Stimulated activated CD8-positive, alpha-beta memory T cell treated with anti-CD3 and anti-CD28 coated beads, Interleukin-4, amount 100 ng/mL, for 4 hours (primary cell): ENCODE measurements at places on chromosomes 12 and 14.

DNA sequence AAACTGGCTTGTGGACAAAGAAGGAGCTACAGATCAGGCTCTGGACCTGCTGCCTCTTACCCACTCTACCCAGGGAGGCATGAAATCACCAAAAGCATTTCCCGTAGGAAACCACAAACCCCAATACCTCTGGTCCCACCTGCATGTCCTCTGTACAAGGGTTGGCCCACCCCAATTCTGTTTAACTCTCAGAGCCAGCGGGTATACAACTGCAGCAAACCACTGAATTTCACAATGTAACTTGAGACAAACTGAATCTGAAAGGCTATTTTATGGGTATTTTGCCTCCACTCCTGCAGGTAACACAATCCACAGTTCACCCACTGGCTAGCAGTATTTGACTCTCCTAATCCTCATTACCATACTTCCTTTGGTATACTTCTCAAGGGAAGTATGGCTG is 16.5 kb downstream of the SIX1 start:
- no peak for DNase-seq

DNA sequence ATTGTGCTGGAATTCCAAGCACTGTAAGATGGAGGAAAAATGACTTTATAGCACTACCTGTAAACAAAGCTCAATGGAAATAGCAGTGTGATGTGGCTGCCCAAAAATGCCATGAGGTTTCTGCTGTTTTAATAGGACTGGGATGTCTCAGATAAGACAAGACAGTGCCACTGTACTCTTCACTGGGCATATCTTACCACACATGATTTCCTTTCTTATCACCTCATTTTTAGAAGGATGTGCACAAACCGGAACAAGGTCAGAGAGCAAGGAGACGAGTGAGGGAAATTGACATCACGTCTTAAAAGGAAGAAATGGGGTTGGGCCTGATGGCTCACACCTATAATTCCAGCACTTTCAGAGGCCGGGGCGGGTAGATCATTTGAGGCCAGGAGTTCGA is 38.4 kb upstream of the FGD4 start:
- DNase-seq: no peak

- no peak for DNase-seq
These were observed 3.2 kb downstream of the BIN2 start for GRCh38 chr12:51320695-51321320.

DNA sequence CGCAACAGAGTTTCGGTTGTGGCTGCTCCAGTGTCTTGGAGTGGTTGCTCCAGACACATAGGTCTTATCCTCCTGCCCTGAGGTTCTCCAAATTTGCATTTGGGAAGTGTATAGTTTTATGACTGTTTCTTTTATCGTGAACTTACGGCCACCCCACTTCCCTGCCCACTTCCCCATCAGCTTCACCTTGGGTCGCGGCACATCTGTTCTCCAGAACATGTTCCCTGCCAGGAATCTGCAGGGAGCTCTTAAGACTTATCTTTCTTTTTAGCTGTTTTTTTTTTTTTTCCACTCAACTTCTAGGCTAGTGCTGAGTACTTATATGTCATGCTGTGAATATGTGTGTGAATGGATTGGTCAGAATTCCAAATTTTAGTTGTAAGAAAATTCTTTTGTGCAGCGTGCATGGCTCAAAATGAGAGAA is 75.4 kb downstream of the ETV6 start:
- no peak for DNase-seq

DNA sequence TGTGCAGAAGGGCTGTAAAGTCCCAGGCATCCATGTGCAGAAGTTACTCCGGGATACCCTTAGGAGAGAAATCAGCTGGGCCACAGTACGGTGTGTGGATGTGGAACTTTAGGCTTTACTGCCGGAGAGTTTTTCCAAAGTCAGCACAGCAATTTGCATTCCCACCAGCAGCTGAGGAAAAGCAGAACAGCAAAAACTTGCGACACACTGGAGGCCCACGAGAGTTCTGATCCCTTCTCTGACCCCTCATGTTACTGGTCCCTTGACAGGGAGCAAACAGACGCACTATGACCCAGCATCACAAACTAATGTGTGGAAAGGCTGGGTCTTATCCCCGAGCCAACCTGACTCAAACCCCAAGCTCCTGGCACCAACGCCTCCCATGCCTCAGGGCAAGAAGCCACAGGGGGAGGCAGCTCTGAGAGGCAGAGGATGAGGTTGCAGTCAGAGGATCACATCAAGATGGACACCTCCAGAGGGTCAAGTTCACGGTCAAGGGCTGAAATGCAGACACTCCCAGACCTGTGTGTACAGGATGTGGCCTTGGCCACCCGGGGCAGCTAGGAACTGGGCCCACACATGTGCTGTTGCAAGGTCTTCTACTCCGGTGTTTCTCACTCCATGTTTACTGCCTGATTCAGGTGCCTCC is 38.6 kb downstream of the CCDC88C start:
- DNase-seq: no peak

DNA sequence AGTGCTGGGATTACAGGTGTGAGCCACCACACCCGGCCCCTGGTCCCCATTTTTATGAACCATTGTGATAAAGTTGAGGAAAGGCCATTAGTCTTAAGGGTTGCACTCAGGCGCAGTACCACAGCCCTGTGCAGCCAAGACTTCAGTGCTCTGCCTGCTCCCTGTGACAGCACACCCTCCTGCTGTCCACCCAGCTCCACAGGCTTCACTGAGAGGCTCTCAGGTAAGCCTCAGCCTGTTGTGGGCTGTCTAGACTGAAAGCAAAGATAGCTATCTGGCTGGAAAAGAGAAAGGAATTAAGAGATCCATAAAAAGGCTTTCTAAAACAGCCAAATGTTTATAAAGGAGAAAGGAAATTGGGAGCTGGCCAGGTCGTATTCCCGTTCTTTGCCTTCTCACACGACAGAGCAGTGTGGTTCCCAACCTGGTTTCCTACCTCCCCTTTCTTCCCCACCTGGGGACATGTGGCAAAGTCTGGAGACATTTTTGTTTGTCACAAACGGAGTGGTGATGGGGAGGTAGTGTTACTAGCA is 19.1 kb upstream of the DNM1L start:
- no peak for DNase-seq

GRCh38 chr12:25023808-25024207 is 74.9 kb upstream of the BCAT1 start:
- DNase-seq: no peak

DNA sequence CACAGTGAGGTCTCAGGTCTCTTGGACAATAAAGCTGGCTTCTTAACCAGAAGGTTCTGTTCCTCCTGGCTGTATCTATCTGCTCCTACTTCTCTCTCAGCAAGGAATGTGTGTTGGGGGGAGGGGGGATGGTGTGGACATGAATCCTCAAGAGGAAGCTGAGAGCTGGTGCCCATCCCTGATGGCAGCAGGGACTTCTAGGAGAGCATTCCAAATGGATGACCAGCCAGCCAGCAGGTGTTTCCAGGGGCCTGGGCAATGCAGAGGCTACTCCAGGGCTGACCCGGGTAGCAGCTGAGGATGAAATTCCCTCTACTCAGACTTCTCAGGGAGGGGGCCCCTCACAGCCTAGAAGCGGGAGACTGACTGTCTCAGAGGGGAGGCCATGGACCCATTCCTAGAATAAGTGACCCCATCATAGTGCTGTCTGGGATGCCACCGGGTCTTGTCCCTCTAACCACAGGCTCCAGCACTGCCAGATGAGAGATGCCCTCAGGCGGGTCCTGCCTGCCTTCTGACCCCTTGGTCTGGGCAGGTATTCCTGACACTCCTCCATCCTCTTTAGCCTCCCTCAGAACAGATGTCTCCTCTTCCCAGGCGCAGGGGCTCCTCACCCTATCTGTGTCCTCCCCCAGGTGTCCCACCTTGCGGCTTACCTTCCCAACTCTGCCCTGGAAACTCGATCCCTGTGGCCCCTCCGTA is 1.2 kb downstream of the RAB15 start:
- no peak for DNase-seq

DNA sequence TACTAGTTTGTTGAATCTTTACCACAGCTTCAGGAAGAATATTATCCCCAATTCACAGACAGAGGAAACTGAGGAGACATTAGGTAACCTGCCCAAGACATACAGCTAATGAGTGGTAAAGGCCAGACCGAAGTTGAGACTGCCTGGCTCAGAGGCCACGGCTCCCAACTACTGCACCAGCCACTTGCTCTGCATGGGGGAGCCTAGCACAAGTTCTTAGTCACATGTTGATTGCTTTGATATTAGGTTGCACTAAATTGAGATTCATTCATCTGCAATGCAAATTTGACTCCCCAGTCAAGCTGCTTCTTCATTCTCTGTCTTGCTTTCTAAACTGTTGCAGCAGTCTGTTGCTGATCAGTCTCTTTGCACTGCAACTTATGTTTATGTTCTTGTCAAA is 25.9 kb upstream of the POLR3B start:
- DNase-seq: no peak

- DNase-seq: no peak
These were observed 231.5 kb upstream of the FOXN3 start for GRCh38 chr14:89648510-89648909.

GRCh38 chr12:89622115-89622514 is 86.5 kb downstream of the ATP2B1 start:
- no peak for DNase-seq

DNA sequence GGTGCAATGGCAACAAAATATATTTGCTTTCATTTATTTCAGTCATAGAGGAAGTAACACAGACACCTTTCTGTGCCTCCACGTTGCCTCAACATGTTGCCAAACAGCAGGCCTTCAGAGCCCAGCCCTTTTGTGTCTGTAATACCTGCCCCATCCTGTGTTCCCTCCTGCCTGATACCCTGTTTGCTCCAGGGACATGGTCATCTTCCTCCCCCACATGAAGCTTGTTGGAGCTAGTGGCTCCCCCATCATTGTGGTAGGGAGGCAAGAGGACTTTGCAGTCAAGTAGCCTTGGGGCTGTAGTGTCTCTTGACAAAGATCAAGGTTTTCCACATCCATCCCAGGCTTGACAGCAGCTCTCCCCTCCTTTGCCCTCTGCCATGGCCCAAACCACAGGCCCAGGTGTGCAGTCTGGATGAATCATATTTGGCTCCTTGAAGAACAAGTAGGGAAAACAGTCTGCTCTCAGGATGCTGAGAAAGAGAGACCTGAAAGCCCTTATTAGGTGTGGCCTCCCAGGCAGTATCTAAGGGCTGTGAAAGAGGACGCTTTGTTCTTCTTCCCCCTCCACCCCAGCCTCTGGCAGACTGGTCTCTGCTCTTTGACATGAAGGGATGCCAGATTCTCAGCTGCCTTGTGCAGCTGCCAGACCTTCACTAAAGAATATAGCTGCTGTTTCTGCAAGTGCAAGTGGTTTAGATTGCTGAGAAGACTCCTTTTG is 329.0 kb downstream of the C12orf75 start:
- DNase-seq: no peak

DNA sequence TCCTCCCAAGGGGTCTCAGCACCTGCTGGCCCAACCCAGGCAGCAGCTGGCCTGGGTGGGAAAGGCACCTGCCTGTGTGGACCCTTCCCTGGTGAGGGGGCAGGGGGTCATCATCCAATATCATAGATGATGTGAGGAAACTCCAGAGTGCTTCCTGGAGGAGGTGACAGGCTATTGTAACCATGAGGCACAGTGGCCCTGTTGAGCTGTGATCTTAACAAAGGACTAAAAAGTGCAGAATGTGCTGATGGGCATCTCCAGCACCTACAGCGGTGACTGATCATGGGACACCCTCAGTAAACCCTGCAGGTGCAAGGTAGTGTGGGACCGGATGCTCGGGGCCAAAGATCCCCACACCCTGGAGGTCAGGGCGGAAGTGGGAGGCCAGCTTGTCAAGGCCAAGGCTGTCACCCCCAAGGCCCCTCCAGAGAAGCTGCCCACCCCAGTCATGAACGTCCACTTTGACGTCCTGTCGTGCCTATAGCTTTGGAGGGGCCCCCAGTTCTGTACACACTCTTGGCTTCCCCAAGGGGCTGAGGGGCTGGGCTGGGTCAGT is 7.5 kb downstream of the MMP17 start:
- no peak for DNase-seq

DNA sequence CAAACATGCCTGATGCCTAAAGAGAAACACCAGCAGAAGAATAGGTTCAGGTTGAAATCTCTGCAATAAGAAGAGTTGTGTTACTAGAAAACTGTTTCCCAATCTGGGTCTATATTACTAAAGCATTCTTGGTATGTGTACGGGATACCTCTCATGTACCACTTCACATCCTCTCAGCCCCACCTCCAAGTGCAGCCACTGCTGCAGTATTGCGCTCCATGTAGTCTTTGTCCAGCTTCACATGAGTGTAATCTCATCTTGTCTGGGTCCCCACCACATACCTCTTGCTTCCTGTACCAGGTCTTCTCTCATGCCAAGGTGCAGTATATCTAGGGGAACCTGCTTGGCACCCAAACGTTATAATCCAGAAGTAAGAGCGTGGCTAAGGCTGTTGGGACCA is 187.5 kb upstream of the EEA1 start:
- DNase-seq: no peak
